ENCODE measurements at places on chromosomes 2 and 18.

DNA sequence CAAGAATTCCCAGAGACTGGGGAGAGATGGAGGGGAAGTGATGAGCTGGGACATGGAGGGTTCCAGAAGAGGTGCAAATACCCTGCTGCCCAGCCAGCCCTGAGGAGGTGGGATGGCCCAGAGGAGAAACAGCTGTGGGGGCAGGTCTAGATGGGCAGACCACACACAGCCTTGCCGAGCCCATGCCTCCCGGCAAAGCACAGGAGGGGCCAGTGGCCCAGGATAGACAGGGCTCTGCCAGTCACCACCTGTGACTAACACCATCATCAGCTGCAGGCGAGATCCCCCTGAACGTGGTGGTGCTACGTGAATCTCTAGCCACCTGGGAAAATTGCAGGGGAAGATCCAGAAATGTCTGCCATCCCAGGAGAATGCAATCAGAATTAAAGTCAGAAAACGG, 39.4 kb downstream of the SCTR start:
- DNase-seq, result no peak

DNA sequence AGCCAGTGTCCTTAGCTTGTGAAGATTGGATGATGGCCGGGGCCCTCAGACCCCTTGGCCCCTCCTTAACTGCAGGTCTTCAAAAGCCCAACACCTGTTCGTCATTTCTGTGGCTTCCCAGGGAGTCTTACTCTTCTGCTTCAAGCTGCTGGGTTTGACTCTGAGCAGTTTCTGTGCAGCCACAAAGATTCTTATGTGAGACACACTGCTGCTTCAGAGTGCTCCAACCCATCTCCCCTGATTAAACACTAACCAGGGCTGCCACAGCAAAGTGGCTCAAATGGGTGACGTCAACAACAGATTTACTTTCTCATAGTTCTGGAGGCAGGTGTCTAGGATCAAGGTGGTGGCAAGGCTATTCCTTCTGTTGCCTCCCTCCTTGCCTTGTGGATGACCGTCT, 40.8 kb downstream of the TSN start:
- no peak for DNase-seq

DNA sequence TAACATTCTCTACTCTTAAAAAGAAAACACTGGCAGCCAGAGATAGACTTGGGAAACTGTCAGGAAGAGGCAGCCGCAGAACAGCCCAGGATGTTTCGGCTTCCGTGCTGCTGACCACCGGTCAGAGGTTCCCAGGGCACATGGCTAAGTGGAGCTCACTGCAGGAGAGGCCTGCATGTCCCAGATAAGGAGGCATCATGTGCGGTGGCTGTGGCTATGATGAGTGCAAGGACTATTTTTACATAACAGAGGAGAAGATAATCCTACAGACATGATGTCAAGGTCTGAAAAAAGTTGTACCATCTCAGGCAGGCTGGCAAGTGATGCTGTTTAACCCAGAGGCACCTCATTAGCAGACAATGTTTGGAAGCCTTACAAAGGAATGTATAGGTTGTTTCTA, 252.3 kb downstream of the CYRIA start:
- DNase-seq, result no peak

DNA sequence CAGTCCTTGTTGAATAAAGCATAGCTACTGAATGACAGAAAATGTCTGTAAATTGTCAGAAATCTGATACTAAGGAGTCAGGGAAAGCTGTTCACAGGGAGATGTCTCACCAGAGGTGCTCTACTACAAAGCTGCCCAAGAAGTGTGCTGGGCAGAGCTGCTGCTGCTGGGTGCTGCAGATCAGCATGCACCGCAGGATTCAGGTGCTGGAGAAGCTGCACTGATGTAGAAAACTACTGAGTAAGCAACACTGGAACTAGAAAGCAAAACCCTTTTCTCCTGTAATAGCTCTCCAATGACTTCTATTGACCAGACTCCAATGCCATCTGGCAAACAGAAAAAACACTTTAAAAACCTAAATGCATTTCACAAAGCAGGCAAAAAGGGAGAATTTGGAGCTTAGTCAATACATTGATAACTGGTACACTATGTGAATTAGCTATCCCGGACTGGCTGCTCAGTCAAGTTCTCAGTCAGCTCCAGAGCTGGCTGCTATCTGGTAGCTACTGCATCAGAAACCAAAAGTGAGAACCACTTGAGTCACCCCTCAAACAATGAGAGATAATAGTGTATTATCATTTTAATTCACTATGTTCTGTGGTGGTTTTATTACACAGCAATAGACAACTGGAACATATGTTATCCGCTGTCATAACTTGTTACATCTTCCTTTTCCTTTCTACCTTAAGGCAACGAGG, 493.1 kb downstream of the CPS1 start:
- no peak for DNase-seq

DNA sequence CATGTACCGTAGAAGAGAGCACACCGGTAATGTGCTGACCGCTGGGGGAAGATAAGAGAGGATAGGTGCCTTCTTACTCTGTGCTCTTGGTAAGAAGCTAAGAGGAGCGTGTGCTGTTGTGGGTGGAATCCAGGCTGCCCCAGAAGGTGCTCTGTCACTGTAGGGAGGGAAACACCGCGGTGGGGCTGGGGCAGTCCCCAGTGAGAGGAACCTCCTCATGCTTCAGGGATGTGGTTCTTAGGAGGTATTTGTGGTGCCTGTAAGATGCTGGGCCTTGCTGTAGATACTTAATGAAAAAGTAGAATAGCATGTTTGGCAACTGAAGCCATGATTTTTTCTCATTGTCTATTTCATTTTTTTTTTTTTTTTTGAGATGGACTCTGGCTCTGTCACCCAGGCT, 1.1 kb downstream of the COLEC11 start:
- peak; percentile 55 for DNase-seq

DNA sequence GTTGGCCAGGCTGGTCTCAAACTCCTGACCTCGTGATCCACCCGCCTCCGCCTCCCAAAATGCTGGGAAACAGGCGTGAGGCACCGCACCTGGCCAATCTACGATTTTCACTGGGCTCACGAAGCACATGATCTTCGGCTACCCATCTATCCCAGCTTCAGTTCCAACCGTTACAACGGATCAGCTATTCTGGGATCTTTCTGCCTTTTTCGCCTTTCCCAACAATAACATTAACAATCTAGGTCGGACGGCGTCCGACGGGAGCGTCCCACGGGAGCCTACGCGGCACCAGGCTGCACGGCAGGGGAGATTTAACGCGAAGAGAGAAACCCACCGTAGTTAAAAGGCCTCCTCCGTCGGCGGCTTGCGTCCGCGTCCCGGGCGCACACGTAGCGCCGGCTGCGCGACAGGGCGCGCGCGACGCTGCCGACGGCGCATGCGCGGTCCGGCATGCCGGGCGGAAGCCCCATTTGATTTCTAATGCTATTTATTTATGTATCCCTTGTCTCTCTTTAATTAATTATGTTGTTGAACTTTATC, at the start of gene MSL3B:
Gene MSL3B (minus strand): TSS at position 394 of the 540 bp plus-strand sequence.
- peak; percentile 82 for DNase-seq

- no peak for DNase-seq
Observed at GRCh38 chr2:231160701-231161100, 35.9 kb upstream of the HTR2B start.

- DNase-seq, result no peak
Observed at GRCh38 chr18:64474255-64474654, 325.4 kb upstream of the LINC00305 start.

DNA sequence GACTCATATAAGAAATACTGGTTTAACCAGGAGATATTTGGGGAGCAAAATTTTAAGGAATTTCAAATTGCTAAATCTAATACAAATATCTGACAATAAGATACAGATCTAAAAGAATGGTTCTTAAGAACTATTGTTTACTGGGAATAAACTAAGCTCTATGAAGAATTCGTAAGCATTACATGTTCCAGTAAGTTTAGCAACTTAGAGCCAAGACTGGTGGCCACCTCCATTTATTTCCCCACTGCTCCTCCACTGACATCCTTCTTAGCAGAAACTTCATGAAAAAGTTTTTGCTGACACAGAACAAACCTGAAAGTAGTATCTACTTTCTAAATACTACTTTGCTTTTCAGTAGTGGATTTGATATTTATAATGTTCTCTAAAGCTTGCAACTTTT, 83.0 kb downstream of the ACSL3 start:
- DNase-seq, result no peak

DNA sequence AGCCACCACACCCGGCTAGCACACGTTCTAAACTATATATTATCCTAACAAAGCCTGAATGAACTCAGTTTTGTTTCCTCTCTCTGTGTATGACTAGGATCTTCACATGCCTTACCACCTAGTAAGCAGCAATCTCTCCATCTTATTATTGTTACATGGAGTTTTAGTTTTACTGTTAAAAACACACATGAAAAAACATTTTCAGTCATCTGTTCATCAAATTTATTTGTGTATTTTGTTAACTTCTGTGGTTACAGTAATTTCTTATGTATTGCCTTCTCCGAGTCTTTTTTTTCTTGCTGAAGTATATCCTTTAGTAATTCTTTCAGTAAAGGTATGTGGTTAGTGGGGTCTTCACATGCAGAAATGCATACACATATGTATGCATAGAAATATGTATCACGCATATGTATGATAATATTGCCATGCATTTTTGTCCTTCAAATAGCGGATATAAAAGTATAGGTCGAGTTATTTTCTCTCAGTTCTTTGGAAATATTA, 31.4 kb downstream of the ANO7 start:
- DNase-seq, result no peak

Measured in GM12891 (cell line).